Iris pigment epithelial cell (primary cell): ENCODE measurements at places on chromosomes 13 and 19.
A peak's percentile ranks its signal among the peaks of the same experiment; 100 is the strongest.

- no peak for DNase-seq
Observed at GRCh38 chr19:28117143-28117542, 1095.8 kb downstream of the UQCRFS1 start.

- no peak for DNase-seq
Observed at GRCh38 chr19:45567609-45568008, 17.0 kb downstream of the OPA3 start.

GRCh38 chr19:32580353-32580900 is 563 bp upstream of the PDCD5 start:
- DNase-seq = no peak

GRCh38 chr19:52923778-52924593 is 758 bp upstream of the ZNF888 start:
- peak; percentile 45 for DNase-seq

DNA sequence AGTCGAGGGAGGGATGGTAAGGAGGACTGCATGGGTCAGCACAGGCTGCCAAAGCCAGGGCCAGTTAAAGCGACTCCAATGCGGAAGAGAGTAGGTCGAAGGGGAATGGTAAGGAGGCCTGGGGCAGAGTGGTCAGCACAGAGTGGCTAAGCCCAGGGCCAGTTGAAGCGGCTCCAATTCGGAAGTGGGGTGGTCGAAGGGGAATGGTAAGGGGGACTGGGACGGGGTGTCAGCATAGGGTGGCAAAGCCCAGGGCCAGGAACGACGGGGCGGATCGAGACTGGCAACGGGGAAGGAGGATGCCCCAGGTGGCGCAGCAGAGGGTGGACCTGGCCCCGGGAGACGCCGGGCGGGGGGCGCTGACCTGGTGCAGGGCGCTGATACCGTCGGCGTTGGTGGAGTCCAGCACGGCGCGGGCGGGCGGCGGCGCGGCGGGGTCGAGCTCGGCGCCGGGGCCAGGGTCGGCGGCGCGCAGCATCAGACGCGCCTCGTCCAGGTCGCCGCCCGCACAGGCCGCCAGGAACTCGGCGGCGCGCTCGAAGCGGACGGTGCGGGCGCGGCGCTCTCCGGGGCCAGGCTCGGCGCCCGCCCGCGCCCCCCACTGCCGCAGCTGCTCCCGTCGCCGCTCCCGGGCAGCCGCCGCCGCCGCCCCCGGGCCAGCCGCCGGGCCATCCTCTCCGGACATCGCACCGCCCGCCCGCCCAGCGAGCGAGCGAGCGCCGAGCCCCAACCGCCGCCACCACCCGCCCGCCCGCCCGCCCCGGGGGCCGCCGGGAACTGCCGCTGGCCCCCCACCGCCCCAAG is at the start of gene PPP1R12C:
Gene PPP1R12C, minus strand, starts transcription at position 779 of the 804 bp plus-strand sequence. Its CDS starts 94 bp downstream, at position 685.
- DNase-seq = no peak

- DNase-seq = peak; percentile 43
Observed at GRCh38 chr19:19552798-19553197, 14.7 kb downstream of the CILP2 start.

GRCh38 chr13:110047496-110047895 is 259.5 kb downstream of the COL4A1 start:
- peak; percentile 90 for DNase-seq

DNA sequence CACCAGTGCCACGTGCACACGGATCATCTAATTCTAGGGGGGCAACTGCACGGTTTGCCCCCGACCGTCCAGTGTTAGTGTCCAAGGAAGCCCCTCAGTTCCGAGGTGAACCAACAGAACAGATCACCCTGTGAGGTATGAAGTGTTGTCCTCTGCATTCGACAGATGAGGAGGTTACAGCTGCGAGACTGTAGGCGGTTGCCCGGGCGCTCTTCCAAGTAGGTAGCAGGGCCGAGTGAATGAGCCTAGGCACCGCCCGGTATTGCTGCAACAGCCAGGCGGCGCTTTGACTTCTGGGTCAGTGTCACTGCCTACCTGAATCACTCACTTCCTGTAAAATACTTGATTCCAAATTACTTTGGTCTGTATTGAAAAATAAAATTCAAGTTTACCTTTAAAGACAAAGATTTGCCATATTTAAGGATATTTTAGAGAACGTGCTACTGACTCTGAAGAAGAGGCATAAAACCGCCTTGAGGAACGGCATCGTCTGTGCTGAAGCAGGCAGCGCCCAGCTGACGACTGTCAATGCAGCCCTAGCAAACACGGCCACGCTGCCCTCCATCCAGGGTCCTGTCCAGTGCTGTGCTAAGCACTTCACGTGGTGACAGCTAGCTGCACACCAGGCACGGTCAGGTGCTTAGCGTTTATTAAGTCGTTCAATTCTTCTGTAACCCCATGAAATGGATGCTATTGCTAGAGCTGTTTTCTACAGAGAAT is 19.3 kb upstream of the RASA3 start:
- DNase-seq = no peak

DNA sequence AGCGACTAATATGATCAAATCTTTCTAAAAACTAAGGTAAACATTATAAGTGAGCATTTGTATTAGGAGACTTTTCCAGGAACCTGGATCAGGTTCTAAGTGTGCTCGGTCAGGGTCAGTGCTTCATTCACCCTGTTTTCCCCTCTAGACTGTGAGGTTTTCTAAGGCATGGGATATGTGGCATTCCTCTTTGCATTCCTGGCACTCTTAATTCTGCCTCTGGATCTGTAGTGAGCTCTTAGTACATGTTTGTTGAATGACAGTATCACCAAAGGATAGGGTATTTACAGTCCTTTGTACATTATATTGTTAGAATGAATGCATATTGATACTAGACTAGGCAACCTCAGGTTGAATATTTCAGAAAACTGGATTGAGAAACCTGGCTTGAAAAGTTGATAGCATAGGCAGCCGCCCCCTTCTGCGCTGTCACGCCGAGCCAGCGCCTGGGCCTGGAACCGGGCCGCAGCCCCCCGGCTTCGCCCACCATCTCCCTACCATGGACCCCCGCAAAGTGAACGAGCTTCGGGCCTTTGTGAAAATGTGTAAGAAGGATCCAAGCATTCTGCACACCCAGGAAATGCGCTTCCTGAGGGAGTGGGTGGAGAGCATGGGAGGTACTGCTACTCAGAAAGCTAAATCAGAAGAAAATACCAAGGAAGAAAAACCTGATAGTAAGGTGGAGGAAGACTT is 156.5 kb downstream of the KCNRG start:
- DNase-seq = peak; percentile 37

- DNase-seq = peak; percentile 63
Observed at GRCh38 chr19:40150170-40150569, 41.1 kb upstream of the MAP3K10 start.

DNA sequence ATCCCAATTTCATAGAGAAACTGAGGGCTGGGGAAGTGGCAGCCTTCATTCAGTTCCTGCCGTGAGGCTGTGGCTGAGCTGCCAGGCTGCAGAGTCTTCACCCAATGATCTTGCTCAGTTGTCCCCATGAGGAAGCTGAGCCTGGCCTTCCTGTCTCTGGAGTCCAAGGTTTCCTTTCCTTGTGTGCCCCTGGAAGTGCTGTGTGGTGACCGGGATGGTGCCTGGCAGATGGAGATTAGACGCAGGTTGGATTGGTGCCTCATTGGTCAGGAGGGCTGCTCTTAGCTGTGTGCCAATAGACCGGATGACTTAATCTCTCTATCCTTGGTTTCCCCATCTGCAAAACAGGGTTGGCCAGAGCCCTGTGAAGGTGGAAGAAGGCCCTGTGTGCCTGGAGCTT is 24.6 kb downstream of the DNM2 start:
- no peak for DNase-seq

DNA sequence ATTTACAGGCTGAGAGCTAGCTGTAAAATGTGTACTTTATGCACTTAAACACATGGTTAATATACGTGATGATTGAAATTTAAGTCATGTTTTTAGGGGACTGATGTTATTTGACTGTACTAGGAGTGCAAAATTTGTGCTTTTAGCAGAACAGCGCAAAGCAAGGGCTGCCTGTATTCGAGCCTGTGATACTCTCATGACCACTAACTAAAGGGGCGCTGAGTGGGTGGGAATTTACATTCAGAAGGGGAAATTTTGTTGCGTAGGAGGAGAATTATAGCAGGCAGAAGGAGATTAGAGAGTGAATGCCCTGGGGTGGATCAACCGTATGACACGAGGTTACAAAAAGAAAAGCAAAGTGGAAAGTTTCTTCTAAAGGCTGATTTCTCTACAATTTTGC is 271.8 kb upstream of the HTR2A start:
- peak; percentile 17 for DNase-seq

GRCh38 chr19:19270749-19271571 is 2.1 kb downstream of the TM6SF2 start:
- DNase-seq = no peak

- DNase-seq = peak; percentile 49
Observed at GRCh38 chr19:54203151-54203611, 2.5 kb downstream of the RPS9 start.

DNA sequence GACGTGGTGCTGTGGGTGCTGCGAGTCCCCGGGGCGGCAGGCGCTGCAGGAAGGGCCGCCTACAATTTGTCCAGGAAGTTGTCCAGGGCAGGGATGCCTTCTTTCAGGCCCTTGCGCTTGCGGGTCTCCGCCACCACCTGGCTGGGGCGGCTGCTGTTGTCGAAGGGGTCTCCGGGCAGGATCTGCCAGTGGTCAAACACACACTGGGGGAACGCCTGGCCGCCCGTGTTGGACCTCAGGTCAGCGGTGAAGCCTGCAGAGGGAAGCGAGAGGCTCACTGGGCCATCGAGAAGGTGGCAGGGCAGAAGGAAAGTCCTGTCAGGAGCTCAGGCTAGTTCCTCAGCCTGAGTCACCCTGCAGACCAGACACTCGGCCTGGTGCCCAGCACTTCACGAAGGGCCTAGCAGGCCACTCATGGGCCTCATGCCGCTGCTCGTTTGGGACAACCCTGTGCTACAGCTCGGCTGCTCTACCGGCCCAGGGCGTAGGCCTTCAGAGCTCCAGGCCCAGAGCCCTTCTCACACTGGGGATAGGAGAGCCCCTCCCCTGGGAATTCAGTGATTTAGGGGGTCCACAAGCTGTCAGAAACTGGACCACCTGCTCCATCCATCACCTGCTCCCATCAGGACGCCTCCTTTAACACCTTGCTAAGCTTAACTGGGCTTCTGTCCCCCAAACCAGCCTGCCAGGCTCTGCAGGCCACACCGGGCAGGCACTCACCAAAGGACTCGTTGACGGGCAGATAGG is 5.8 kb upstream of the DAPK3 start:
- no peak for DNase-seq

DNA sequence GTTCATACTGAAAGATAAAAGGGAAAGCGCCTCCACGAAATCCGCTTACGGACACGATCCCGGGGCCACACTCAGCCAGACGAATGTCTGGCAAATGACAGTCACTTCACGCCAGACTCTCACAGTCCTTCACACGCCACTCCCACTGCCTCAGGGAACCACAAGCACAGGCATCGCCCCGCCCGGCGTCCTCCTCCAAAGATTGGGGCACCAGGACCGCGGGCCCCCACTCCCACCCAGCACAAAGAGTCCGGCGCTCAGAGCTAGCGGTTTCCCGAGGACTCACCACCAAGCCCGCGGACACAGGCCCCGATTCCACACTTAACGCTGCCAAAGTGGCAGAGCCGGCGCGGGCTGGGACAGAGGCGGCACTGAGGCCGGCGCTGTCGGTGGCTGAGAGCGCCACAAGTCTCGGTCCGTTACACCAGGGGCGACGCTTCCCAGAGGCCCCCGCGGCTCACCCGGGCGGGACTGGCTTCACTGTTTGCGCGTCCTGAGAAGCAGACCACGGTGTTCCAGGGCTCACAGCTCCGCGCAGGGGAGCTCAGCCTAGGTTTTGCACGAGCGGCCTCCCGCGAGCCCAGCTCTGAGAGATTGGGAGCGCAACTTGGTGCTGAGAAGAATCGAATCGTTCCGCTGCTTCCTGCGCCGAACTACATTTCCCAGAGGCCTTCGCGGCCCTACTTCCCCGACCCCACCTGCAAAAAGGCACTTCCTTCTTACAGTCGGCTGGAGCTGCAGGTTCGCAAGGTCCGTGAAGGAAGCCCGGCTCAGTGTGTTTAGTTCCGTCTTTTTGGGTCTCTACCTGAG is at the start of gene ZNF569:
Gene ZNF569, minus strand, starts transcription at position 647 of the 810 bp plus-strand sequence. CDS start 22,523 bp downstream, outside the sequence.
- DNase-seq = peak; percentile 97

GRCh38 chr13:95704510-95704909 is 27.6 kb downstream of the DNAJC3 start:
- DNase-seq = no peak

DNA sequence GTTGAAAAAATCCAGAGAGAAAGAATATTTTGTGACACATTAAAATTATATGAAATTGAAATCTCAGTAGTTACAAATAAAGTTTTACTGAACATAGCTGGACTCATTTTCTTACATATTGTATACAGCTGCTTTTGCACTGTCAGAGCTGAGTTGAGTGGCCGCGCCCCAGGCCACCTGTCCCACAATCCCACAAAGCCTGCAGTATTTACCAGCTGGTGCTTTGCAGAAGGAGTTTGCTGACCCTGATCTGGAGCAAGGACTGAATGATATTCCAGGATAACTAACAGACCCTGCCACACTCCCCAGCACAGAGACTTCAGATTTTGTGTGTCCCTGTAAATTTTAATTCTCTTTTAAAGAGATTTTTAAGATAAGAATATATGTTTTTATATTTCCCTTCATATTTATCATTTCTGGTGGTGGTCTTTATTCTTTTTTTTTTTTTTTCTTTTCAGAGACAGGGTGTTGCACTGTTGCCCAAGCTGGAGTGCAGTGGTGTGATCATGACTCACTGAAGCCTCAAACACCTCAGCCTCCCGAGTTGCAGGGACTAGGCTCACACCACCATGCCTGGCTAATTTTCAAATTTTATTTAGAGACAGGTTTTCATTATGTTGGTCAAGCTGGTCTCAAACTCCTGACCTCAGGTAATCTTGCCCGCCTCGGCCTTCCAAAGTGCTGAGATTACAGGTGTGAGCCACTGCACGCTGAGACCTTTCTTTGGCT is 48.5 kb downstream of the TDRD12 start:
- DNase-seq = no peak

DNA sequence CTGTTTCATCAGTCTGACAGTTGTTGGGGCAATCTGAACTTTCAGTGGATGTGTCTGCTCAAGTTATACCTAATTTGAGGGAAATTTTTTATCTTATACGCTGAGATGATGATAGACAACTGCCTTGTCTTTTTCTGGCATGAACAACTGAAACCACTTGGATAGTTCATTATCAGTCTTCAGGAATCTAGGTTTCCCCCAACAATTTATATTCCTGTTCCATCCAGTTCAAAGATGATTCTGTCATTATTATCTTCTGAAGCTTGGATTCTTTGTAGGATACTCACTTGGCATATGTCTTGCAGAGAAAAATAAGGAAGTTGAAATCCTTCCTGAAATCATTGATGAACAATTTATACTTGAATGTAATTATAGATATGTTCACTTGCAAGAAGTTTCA is 193.7 kb downstream of the LMO7 start:
- peak; percentile 14 for DNase-seq

GRCh38 chr13:27622102-27622820 is 569 bp downstream of the POLR1D start:
- DNase-seq = peak; percentile 28

- peak; percentile 69 for DNase-seq
Observed at GRCh38 chr19:33430674-33431277, 57.3 kb downstream of the CEBPG start.

- peak; percentile 77 for DNase-seq
Observed at GRCh38 chr19:48999481-49000325, 6.0 kb downstream of the RUVBL2 start.
